ENCODE measurements at places on chromosomes 13 and 19.

DNA sequence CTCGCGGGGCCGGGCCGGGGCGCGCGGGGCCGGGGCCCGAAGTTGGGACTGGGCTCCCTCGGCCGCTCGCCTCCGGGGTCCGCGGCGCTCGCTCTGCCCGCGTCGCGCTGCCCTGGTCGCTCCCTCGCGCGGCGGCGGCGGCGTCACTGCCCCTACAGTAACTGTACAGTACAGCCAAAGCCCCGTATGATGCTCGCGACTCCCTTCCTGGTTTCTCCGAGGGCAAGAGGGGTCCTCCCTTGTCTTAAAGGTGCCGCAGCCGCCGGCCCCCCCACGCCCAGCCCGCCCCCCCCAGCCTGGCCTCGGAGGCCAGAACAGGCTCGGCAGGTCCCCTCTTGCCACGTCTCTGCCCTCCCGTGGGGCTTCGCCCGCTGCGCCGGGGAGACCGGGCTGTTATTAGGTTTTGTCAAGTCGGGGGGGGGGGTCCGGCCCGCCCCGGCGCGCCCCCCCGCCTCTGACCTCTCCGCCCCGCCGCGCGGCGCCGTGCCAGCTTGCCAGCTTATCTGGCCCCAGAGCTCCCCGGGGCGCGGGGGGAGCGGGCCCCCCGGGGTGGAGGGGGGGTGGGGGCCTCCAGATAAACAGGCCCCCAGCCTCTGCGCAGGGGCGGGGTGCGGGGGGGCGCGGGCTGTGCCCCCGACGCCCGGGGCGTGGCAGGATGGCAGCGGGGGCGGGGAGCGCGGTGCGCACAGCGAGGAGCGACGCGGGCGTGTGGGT lies at the start of gene ZBTB7A:
Gene ZBTB7A, minus strand, starts transcription at position 218 of the 714 bp plus-strand sequence. CDS start 11,667 bp downstream, outside the sequence.
- DNase-seq: peak; percentile 90

DNA sequence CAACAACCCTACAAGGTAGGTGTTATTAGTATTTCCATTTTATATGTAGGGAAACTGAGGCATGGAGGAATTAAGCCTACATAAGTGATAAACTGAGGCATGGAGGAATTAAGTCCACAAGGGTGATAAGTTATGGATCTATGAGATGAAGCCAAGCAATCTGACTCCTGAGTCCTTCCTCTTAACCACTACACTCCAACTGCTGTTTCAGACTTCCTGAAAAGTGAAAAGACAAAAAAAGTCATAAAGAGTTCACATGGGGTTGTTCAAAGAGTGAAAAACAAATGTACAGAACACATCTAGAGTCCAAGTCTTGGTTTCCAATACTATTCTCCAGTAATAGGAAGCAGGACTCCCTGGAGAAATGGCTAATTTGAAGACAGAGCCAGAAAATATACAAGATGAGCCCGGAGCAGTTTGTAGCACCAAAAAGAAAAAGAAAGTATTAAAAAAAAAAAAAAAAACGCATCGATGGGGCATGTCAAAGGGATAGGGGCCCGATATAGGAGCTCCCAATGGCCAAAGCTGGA lies 12.1 kb downstream of the CRYL1 start:
- DNase-seq: no peak

DNA sequence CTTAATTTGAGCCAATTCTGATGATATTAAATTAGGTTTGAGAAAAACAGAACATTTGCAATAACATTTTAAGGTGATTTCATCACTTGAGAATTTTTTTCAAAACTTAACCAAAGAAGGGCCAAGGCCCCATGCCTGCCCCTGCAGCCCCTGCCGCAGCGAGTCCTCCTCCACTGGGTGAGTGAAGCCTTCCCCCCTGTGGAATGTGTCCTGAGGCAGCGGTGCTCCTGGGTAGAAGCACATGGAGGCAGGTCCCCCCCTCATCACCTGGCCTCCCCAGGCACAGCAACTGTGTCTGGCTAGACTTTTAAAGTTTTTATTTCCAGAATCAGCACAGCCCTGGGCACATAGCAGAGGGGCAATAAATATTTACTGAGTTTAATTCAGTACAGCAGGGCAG lies 10.8 kb downstream of the SOX1 start:
- no peak for DNase-seq

GRCh38 chr19:53131085-53131590 lies 1.6 kb downstream of the ZNF415 start:
- DNase-seq: peak; percentile 42

DNA sequence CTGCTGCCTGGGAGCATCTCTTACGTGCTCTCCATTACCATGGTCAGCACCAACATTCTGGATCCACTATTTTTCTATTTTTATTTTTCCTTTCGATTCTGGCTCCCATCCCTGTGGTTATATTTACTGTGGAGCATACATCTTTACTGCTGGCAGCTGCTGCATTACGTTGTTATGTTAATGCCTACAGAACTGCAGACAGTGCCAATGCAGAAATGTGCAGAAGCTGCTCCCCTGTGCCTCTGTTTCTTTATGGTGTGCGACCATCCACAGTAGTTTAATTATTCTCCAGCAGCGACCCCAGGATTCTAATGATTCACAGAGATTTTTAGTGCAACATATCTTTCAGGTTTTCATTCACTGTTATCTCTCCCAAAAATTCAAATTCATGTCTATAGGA lies 911.7 kb upstream of the SLITRK6 start:
- DNase-seq: no peak

DNA sequence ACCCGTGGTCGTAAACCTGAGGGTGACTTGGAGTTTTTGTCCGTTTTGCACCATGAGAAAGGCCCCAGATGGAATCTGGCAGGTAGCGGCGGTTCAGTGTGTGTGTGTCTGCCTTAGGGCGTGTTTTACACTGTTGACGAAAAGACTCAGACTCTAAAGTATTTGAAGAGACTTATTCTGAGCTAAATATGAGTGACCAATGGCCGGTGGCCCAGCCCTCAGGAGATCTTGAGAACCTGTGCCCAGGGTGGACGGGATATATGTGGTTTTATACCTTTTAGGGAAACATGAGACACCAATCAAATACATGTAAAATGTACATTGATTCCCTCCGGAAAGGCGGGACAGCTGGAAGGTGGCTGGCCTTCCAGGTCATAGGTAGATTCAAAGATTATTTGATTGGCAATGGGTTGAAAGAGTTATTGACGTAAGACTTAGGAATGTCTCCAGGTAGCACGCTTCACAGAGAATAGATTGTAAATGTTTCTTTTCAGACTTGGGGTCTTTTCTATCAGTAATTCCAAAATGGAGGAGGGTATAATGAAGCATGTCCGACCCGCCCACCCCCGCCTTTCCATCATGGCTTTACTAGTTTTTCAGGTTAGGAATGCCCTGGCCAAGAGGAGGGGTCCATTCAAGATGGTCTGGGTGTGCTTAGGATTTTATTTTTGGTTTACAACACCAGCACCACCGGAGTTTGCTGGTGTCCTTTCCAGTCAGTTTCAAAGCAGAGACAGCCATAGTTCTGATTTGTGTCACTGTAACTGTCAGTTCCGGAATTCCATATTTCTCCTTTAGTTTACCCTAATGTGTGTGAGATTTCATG lies 1.0 kb upstream of the ZNF529 start:
- DNase-seq: peak; percentile 79

DNA sequence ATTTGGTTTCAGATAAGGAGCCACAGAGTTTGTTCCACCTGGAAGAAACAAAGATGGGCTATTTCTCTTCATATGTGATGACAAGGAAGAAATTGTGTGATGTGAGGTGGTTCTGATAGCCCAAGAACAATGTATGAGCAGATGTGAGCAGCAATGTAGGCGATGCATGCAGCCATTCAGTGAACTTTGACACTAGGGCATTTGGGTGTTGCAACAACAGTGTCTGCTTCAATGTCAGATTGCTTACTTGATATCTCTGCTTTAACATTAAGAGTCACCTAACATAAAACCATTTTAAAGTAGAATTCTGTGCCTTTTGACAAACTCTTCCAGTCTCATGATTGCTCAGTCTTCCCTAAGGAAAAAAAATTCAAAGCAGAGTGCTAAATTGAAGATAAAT lies 865.4 kb downstream of the SLITRK6 start:
- DNase-seq: peak; percentile 28

GRCh38 chr19:18594096-18594823 lies 5.7 kb downstream of the REX1BD start:
- DNase-seq: peak; percentile 87

DNA sequence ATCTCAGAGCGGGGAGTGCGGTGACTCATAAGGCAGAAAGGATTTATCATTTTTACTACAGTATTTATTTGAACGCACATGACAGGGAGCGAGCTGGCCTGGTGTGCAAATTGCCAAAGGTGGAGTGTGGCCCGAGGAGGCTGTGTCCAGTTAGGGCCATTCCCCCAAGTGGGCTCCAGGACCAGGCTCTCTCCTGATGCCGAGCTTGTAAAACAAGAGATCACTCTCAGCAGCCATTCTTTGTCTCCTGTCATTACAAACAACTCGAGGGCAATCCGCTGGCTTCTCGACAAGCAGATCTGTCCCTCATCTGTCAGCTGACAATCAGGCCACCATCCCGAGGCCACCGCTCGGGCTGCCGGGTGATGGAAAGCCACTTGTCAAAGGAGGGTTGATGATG lies 418.9 kb downstream of the ZNF536 start:
- no peak for DNase-seq

GRCh38 chr13:113169277-113170272 lies 11.1 kb downstream of the PROZ start:
- no peak for DNase-seq

DNA sequence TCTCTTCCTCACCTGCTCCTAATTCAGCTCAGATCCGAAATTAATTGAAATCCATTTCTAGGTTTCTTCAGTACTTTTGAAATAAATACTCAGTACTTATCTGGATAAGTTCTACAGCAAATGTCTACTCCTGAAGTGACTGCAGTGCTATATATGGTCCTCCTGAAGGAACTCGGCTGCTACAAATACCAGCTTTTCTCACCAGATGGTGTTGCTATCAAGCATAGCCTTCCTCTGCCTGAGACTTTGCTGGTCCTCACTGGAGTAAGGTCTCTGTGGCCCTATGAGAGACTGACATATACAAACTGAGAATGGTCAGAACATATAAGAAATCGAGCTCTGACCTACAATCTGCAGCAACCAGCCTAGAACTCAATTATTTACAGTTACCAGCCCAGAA lies 161.6 kb downstream of the NDFIP2 start:
- DNase-seq: peak; percentile 8

GRCh38 chr13:75685239-75685697 lies 49.1 kb downstream of the LMO7 start:
- no peak for DNase-seq

DNA sequence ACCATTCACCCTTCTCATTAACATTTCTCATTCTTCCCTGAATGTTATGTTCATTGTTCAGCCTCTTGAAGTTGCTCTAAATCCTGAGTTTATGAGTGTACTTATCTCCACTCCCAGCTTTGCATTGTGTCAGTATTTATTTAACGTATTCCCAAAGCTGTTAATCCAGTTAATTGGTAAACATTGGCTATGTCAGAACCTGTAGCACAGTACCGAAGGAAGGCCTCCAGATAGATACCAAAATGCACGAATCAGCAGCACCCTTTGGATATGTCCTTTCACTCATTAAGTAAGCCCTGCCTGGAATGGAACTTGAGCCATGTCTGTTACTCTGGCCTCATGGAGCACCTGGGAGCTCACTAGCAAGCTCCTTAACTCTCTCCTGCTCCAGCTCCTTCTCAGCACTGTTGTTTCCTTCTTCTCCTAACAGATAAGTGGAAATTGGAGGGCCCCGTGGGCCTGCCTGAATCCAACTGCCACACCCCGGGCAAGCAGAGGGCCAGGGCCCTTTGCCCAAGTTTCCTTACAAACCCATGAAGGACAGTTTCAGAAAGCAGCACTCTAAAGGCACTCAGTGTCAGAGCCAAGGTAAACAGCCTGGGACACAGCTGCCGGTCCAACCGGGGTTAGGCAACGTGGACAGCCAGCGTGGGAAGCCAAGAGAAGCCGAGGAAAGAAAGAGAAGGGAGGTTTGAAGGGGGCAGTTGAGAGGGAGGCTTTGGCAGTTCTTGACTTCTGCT lies 155.0 kb upstream of the SERP2 start:
- DNase-seq: no peak

DNA sequence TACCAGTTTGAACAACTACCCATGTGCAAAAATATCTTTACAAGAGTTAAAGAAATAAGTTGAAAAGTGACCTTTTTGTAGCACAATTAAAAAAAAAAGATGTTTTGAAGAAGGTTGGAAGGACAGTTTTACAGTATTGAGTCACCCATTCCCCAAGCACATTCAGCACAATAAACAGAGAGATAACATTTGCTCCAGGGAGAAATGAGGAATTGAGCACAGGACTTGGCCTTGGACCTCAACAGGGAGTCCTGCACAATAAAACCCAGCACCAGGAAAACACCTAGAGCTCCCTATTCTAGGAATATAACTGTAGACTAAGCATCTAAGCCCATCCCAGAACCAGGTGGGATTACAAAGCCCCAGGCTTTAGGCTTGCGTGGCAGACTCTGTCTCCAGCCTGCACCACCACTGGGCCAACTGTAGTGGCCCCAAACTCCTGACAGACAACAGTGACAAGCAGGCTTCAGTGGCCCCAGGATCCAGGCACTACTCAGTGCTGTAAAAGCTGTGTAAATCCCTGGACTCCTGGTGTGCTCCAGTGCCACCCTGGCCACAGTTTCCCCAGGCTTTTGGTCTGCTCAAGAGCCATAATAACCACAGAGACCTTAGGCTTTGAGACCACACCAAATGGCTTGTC lies 857.2 kb downstream of the SLITRK1 start:
- no peak for DNase-seq

GRCh38 chr13:45109102-45109720 lies 11.1 kb upstream of the GTF2F2 start:
- no peak for DNase-seq

- no peak for DNase-seq
These were observed 1730.1 kb upstream of the PRR20A start for GRCh38 chr13:55410398-55411330.

DNA sequence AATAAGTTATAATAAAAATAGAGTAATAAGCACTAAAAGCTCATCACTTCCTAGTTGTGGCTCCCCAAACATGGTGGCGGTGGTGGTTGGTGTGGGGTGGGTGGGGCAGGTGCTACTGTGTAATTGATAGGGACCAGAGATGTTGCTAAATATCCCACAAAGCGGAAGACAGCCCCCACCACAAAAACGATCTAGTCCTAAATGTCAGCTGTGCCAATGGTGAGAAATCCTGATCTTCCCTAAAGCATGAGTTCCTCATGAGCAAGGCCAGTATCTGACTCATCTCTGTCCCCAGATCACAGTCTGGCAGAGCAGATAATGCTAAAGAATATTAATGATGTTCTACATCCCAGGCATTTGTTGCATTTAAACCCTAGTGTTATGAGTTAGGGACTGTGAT lies 1.9 kb upstream of the EDDM13 start:
- peak; percentile 95 for DNase-seq

- no peak for DNase-seq
These were observed 108.2 kb downstream of the DACH1 start for GRCh38 chr13:71758828-71759227.

DNA sequence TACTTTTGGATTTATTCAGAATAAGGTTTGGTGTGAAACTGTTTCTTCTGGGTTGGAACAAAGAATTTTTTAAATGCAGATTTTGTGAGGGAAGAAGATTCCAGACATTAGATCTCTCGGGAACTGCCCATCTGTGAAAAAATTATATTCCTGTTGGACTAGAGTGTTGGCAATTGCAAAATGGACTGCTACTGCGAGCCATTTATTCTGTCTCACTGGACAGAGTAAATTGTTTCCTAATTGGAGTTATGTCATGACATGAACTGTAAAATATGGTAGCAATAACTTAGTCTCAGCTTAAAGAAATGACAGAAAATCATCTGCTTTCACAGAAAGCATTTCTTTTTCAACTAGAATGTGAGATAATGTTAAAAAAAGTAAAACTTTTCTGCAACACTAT lies 86.0 kb upstream of the MYCBP2 start:
- no peak for DNase-seq

GRCh38 chr19:13689085-13689484 lies 75.2 kb upstream of the MRI1 start:
- peak; percentile 98 for DNase-seq

GRCh38 chr13:38418286-38418685 lies 68.6 kb downstream of the UFM1 start:
- no peak for DNase-seq
